CD4-positive, alpha-beta T cell treated with Interferon gamma for 1 hour (primary cell): ENCODE measurements at places on chromosomes 13 and 19.

DNA sequence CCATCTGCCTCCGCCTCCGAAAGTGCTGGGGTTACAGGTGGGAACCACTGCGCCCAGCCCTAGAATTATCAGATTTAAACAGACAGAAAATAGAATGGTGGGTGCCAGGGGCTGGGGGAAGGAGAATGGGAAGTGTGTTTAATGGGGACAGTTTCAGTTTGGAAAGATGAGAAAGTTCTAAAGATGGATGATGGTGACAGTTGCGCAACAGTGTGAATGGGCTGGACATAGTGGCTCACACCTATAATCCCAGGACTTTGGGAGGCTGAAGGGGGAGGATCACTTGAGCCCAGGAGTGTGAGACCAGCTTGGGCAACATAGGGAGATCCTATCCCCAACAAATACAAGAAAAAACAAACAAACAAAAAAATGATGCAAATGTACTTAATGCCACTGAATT lies 15.9 kb downstream of the KANK2 start:
- no peak for DNase-seq

DNA sequence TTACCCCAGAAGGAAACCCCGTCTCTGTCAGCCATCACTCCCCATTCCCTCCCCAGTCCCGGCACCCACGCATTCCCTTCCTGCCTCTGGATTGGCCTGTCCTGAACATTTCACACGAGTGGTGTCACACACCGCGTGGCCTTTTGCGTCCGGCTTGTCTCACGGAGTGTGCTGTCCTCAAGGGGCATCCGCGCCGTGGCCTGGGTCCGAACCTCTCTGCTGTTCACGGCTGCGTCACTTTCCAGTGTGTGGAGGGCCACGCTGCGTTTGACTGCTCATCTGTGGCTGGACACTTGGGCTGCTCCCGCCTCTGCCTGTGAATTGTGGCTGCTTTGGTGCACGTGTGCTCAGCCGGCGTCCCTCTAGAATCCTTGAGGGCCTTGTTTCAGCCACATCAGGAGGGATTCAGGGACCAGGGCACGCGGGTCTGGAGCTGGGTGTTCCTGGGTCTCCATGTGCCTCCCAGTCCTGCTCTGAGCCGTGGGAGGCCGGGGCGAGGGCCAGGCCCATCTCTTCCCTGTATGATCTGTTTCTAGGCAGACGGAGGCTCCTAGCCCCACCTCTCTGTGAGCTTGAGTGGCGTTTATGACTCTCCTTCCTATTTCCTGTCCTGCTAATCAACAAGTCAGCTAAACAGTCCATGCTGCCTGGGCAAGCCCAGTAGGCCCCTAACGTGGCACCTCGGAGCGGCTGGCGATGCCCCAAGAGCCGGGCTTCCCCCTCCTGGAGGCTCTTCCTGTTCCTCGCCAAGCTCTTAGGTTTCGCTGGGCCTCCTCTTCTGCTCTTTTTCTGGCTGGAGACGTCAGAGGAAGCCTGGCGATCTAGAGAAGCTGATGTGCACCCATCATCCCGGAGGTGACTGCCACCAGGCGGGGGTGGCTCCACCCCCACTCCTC lies 8.1 kb downstream of the STK11 start:
- peak; percentile 81 for DNase-seq

- DNase-seq, result peak; percentile 72
Measured at GRCh38 chr19:42420055-42420544, 7.1 kb downstream of the LIPE start.

DNA sequence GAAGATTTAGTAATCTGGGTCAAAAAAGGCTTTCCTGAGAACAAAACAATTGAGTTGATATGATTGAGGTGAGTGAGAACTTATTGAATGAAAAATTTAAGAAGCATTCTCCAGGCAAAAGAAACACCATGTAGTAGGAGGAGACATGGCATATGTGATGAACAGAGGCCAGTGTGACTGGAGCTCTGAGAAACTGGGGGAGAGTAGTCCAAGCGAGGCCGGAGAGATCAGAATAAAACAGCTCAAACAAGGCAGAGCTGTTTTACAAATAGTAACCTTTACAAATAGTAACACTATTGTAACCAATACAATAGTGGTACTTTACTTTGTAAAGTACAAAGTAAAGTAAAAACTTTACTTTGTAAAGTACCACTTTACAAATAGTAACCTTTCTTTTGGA lies 1159.1 kb downstream of the PCDH9 start:
- no peak for DNase-seq

DNA sequence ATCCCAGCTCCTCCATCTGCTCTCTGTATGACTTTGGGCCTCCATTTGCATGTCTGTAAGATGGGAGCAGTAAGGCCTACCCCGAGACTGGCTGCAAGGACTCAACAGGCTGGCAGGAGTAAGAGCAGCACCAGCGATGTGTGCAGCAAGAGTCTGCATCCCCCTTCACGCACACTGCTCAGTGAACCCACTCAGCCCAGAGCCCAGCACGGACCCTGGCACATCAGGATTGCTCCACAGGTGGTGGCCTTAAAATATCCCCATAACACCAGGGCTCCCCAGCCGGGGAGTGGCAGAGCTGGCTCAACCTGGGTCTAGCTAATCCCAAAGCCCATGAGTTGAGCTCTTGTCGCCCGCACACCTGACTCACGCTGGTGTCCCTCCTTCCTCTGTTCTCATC lies 23.4 kb downstream of the VRK3 start:
- no peak for DNase-seq

DNA sequence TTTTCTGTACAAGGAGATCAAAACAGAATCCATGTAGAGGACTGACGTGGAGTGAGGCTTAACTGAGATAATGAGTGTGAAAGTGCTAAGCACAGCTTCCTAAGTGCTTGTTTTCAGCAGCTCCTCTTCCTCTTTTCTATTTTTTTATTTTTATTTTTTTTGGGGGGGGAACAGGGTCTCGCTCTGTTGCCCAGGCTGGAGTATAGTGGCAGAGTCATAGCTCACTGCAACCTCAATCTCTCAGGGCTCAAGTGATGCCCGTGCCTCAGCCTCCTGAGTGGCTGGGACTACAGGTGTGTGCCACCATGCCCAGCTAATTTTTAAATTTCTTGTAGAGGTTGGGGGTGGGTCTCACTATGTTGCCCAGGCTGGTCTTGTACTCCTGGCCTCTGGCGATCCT lies 5.6 kb upstream of the FOSB start:
- no peak for DNase-seq

DNA sequence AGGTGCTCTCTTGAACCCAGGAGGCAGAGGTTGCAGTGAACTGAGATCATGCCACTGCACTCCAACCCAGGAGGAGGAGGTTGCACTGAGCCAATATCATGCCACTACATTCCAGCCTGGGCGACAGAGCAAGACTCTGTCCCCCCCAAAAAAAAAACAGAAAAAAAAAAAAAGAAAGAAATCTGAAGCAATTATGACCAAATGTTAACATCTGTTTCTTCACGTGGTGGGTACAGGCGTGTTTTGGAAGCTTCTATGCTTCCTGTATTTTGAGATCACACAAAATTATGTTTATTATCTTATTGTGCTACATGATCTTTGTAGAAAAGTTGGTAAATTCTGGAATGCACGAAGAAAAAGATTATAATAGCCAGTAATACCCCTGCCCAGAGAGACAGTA lies 2.7 kb upstream of the ACP5 start:
- DNase-seq, result no peak

DNA sequence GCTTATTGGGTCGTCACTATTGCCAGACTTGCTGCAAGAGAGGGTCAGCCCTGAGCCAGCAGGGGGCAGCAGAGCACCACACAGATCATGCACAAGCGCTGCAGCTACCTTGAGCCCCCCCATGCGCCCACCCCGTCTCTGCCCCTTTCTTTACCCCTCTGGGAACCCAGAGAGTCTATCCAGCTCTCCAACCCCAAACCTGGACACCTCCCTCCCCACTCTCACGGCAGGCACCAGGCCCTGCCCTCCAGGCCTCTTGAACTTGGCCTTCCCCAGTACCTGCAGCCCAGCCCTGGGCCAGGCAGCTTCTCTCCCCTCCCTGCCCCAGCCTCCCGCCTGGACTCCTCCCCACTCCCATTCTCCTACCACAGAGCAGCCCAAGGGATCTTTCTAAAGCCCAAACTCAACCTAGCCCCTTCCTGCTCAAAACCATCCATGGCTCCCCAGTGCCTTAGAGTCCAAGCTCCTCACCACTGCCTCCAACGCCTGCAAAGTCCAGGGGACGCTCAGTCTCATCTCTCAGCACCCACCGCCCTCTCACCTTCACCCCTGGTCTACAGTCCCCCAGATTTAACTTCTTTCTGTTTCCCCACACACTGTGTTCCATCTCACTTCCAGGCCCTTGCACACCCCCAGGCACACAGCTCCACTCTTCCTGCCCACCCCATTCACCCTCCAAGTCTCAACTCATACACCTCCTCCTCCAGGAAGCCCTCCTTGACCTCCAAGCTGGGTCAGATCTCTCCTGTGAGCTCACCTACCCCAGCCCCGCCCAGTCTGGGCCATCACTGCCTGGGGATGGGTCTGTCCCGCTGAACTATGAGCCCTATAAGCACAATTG lies 9.4 kb upstream of the CEACAM16 start:
- DNase-seq, result peak; percentile 72

DNA sequence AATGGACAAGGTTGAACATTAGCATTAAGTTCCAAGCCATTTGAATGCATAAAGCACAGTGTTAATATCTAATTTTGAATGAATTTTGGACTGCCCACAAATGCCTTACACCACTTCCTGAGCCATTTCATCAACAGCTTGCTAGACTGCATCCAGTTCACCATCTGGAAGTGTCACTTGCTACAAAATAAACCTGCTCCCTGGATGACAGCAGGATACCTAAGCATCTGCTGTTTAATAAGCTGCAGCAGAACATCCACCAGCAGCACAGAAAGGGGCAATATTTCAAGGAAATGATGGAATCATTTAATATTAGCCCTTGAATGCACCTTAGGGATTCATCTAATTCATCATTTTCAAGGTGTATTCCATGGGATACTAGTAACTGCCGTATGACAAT lies 76.6 kb upstream of the PCDH9 start:
- DNase-seq, result no peak

GRCh38 chr13:113952983-113953520 lies 20.8 kb downstream of the C13orf46 start:
- no peak for DNase-seq

GRCh38 chr19:32324631-32325285 lies 20.7 kb upstream of the ZNF507 start:
- DNase-seq, result no peak

- DNase-seq, result no peak
Measured at GRCh38 chr13:27924529-27925141, 4.8 kb downstream of the PDX1 start.

- DNase-seq, result no peak
Measured at GRCh38 chr19:56245121-56245740, 27.3 kb upstream of the EDDM13 start.

GRCh38 chr13:83248751-83249150 lies 633.5 kb downstream of the SLITRK1 start:
- no peak for DNase-seq

- no peak for DNase-seq
Measured at GRCh38 chr13:48710160-48710559, 56.4 kb downstream of the CYSLTR2 start.

DNA sequence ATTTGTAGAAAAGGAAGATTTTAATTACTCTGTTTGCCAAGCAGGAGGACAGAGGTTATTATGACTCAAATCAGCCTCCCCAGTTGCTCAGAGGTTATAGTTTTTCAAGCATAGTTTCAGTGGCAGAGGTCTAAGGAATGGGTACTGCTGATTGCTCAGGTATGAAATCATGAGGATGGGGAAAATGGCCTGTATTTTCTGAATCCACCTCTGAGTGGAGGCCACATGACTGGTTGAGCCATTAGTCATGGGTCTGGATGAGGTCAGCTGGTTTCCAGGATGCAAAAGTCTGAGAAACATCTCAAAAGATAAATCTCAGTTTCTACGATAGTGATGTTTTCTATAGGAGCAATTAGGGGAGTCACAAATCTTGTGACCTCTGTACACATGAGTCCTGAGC lies 62.8 kb upstream of the CEACAM8 start:
- DNase-seq, result no peak

- no peak for DNase-seq
Measured at GRCh38 chr13:21579754-21580316, 24.1 kb downstream of the MICU2 start.

- DNase-seq, result no peak
Measured at GRCh38 chr19:3323026-3323425, 43.4 kb upstream of the NFIC start.

- DNase-seq, result no peak
Measured at GRCh38 chr19:18435178-18435841, 2.6 kb downstream of the ISYNA1 start.

GRCh38 chr13:72004246-72004645 lies 137.2 kb upstream of the DACH1 start:
- DNase-seq, result no peak

DNA sequence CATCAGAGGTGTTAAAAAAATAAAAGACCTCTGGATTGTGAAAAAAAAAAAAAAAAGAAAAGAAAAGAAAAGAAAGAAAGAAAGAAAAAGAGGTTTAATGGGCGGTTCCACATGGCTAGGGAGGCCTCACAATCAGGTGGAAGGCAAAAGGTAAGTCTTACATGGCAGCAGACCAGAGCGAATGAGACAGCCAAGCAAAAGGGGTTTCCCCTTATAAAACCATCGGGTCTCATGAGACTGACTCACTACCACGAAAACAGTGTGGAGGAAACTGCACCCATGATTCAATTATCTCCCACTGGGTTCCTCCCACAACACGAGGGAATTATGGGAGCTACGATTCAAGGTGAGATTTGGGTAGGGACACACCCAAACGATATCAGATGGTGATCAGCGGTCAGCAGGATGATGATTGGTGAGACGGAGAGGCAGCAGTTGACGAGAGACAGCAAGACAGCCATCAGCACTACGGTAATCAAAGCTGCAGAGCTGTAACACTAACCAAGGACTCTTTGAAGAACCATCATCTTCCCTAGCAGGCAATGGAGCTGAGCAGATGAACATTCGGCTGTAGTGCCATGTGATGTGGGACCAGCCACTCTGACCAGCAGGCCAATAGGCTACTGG lies 3.9 kb upstream of the CD209 start:
- peak; percentile 57 for DNase-seq

GRCh38 chr13:100818711-100819110 lies 144.1 kb upstream of the TMTC4 start:
- no peak for DNase-seq

DNA sequence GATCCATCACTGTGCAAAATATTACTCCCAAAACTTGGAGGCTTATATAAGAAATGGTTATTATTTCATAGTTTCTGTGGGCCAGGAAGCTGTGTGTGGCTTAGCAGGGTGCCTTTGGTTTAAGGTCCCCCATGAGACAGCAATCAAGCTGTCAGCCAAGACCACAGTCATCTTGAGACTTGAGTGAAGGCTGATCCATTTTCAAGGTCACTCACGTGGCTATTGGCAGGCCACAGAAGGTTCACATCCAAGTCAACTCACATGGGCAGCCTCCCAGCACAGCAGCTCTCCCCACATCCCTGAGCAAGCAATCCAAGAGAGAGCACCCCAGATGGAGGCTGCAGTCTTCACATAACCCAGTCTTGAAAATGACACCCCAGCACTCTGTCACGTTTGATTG lies 537.4 kb downstream of the MYO16 start:
- DNase-seq, result no peak

DNA sequence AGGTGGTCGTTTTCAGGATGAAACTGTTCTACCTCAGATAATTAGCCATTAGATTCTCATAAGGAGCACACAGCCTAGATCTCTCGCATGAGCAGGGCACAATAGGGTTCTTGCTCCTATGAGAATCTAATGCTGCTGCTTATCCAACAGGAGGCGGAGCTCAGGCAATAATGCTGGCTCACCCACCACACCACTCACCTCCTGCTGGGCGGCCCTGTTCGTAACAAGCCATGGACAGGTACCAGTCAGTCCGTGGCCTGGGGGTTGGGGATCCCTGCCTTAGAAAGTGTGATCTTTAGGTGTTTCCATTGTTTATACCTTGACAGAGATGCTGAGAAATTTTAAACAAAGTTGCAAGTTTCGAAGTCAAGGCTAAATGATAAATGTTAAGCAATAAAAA lies 344.6 kb upstream of the HTR2A start:
- DNase-seq, result no peak
